ENCODE measurements at places on chromosomes 7 and 10.

GRCh38 chr10:69891057-69891617, 89.4 kb downstream of the COL13A1 start:
- DNase-seq: no peak

- DNase-seq: peak; percentile 92
These were observed 18.4 kb downstream of the TSPAN14 start for GRCh38 chr10:80472234-80473095.

- DNase-seq: no peak
These were observed 486.0 kb upstream of the MKI67 start for GRCh38 chr10:128612195-128612594.

GRCh38 chr7:14836571-14837189, 65.9 kb downstream of the DGKB start:
- DNase-seq: no peak
